ENCODE measurements at places on chromosomes 5 and 9.

- no peak for DNase-seq
Observed at GRCh38 chr5:158642879-158643278, 456.8 kb downstream of the EBF1 start.

- DNase-seq, result no peak
Observed at GRCh38 chr9:127209948-127210640, 54.5 kb upstream of the GARNL3 start.

GRCh38 chr5:95623706-95624105, 3.8 kb downstream of the GPR150 start:
- DNase-seq, result no peak

DNA sequence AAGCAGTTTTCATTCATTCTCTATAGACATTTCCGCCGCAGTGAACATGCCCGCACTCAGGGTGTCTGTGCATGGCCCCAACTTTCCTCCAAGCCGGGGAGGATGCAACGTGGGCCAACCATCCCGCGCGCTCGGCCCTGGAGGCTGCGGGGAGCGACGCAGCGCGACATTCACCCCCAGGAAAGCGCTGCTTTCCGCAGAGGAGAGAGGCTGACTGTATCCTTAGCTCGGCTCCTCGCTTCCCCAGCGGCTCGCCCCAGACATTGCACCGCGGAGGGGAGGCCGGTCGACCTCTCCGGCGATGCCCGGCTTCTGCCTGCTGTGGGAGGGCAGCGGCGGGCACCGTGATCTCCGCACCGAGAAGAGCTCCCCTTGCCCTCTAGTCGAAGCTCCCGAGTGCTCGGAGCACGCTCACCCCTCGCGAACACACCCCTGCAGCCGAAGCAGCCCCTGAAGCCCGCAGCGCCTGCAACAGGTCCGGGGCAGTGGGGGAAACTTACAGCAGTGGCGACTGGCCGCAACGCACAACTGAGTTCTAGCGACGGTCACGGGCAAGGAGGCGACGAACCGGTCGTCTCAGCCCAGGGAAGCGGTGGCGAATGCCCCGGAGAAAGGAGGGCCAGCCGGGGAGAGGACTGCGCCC, 600 bp downstream of the ENC1 start:
- peak; percentile 12 for DNase-seq

DNA sequence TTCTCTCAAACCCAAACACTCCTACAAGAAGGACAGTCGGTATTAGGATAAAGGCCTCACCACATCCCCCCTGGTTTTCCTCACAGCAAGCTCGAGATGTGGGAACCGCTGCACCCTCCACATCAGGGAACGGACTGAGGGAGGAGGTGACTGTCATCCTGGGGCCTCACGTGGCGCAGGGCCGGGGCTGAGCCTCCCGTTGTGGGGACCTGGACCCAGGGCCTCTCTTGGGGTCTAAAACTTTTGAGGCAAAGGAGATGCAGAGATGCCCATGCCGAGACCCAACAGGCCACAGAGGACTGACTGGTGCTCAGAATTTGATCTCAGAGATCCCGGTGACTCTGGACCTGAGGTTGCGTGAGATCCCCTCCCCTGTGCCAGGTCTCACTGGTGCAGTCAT, 72.7 kb downstream of the MRPL36 start:
- no peak for DNase-seq

GRCh38 chr5:38764937-38765391, 80.8 kb upstream of the OSMR start:
- DNase-seq, result no peak

- DNase-seq, result no peak
Observed at GRCh38 chr5:146873186-146873917, 5.2 kb downstream of the PPP2R2B start.

- no peak for DNase-seq
Observed at GRCh38 chr5:7897014-7897600, 28.2 kb downstream of the MTRR start.

Measured in CD4-positive, alpha-beta T cell (primary cell).